Right cardiac atrium (tissue), 5 donors: ENCODE measurements at places on chromosomes 5 and 9.
A peak's percentile ranks its signal among the peaks of the same experiment; 100 is the strongest.

DNA sequence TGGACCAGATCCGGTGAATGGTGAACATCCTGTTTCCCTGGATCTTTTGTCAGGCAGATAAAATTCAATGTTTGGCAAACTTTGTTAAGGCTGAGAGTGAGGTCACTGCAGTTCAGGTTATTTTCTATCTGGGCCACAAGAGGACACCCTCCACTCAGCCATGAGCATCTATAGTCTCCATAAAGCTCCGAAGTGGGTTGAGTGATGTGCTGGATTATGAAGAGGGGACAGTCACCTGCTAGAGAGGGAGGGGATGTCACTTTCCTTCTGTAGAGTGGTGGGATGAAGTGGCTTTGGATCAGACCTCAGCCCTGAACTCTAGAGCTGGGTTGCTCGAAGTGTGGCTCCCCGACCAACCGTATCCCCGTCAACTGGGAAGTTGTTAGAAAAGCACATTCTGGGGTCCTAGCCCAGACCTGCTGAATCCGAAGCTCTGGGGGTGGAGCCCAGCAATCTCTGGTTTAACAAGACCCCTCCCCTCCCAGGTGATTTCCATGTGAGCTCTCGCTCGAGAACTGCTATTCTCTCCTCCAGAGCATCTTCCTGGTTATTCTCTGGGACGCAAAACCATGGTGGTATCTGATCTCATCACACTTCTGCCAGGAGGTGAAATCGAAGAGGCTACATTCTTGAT is 31.8 kb upstream of the FGF1 start:
- no peak for DNase-seq

DNA sequence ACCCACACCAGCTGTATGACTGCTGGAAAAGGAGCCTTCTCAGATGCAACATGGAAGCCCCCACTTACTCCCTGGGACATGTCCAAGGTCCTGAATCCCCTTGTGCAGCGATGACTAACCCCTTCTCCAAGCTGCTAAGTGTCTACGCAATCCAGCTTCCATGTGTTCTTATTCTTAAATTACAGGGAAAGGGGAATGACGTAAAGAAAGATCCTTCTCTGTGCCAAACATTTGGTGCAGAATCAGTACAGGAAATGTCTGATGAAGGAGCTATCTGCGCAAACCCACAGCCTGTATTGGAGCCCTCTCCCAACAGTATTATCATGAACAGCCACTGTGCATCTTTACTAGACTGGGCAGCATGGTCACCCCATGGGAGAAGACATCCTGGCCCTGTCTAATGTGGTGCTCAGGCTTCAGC is 183.2 kb downstream of the FRMD3 start:
- DNase-seq = peak; percentile 49

- no peak for DNase-seq
These were observed 191.5 kb downstream of the GOLPH3 start for GRCh38 chr5:31982621-31983020.

- no peak for DNase-seq
These were observed 186.8 kb downstream of the ZNF462 start for GRCh38 chr9:107049803-107050184.

DNA sequence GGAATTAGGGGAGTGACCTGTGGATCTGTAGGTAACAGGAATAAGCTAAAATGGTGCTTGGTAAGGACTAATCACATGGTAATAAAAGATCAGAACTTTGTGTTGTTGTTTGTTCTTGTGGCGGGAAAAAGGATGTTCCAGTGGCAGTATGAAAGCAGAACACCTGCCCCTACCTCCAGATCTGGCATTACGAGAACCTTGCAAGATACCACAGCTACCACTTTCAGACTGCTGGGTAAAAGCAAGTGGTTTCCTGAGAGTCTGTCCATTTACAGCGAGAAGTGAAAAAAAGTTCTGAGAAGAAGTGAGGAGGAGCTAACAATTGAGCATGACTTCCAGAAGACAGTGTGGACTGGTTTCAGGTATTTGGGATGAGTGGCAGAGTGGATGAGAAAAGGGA is 252.5 kb downstream of the TLE4 start:
- no peak for DNase-seq

- no peak for DNase-seq
These were observed 3.8 kb downstream of the VLDLR start for GRCh38 chr9:2625427-2625826.

GRCh38 chr5:61357745-61358144 is 25.7 kb downstream of the ZSWIM6 start:
- no peak for DNase-seq

- no peak for DNase-seq
These were observed 86.4 kb downstream of the ADRB2 start for GRCh38 chr5:148912714-148913398.

- DNase-seq = no peak
These were observed 12.7 kb upstream of the SVEP1 start for GRCh38 chr9:110592044-110592830.

GRCh38 chr9:93262537-93263310 is 78.8 kb downstream of the WNK2 start:
- DNase-seq = no peak

DNA sequence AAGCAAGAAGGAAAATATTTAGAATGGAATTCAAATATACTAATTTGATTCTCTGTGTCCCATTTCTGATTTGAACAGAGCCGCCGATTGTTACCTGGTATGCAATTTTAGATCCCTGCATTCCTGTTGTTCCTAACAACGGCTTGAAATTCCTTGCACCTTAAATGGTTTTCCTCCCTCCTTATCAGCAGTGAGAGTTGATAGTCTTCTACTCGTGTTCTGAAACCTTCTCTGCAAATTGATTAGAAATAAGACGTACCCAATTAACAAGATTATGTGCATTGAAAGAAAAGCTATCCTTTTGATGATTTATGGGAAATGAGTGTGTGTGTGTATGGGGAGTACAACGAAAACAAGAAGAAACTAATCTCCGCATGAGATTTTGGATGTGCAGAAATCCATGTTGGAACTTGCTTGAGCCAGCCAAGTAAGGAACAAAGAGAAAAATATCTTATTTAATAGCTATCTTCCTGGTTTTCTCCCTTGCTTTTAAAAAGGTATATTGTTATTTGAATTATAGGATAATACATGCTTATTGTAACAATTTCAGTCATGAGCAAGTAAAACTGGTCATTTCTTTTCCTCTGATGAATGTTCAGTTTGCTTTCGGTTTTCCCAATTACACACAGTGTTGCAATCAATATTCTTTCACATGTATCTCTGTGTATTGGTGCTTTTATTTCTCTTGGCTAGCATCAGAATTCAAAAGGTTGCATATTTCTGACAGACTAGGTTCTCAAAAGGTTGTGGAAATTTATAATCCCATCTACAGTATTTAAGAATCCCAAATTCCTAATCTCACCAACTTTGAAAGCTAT is 211.1 kb upstream of the ACTBL2 start:
- no peak for DNase-seq

DNA sequence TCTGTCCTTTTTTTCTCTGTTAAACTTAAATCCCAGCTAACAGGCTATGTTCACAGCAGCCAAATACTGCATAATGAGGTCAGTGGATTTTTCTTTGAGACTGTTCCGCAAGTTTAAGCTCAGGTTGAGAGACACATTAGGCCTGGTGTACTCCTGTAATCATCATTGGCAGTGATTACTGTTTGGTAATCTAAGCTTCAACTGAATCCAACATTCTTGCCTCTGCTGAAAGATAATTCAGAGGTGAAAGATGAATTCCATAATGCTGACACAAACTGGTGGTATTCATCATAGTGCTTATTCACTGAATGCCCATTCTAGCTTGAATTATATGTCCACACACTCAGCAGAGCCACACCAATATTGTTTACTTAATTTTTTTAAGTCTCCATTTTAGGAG is 108.5 kb downstream of the NFIB start:
- DNase-seq = no peak

DNA sequence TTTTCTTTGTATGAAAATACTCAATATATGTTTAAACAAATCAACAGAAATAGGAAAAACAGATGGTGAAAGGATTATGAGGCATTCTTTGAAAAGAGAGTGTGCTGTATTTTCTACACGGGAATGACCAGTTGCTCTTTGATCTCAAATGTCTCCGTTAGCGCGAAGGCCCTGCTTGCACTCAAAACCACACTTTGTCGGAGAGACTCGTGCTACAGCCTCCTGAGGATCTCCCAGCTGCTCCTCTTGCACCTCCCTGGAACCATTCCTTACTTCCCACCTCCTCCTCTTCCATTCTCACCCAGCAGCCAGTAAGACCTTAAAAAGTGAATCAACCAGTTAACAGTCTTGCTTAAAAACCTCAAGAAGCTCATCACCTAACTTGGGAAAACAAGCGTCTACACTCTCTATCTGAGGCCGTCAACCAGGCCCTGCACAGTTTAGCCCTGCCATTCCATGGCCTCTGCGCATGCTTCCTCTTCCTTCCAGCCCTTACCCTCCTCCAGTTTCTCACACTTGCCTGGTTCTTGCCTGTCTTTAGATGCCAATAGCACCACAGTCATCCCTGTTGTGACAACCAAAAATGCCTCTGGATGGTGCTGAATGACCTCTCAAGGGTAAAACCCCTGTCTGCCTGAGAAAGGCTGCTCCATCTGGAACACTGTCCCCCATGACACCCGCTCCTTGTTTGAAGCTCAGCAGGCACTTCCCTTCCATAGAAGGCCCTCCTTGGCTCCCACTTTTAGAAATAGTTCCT is 594.7 kb upstream of the WWC1 start:
- DNase-seq = no peak

- no peak for DNase-seq
These were observed 120.5 kb downstream of the PRDM6 start for GRCh38 chr5:123209502-123210027.

DNA sequence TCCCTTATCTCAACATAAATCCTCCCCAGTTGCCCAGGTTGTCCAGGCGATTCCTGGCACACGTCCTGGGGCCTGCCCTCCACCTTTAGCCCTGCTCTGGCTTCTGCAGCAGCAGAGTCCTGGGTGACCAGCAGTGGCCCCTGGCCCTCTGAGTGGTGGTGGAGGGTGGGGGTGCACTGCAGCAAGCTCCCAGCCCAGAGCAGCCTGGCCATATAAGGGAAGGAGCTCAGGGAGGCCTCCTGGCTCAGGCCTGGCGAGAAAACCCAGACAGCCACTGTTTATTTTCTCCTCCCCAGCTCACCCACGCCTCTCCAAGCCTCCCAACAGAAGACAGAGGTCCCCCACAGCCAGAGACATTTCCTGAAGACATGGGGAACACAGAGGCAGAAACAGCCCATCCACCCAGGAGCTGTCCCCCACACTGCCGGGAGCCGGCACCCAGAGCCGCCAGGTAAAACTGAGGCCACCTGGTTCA is 44.7 kb upstream of the IL17B start:
- peak; percentile 66 for DNase-seq

DNA sequence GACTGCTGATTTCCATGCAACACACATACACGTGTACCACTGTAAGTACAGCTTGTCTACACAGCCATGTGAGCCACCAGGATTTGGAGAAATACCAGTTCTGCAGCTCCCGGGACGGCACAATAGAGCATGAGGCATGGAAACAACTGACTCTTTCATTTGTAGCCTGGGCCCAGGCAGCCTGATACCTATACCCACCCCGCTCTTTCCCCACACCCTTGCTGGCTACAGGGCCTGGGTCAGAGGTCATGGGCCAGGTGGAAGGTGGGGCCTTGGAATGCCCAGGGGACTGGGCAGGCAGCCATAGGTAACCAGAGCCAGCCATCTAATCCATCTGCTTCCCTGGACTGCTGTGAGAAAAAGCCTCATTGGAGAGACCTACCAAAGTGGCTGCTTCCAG is 39.0 kb upstream of the ZSWIM6 start:
- DNase-seq = no peak

- no peak for DNase-seq
These were observed 113.5 kb upstream of the IL6ST start for GRCh38 chr5:56108246-56108645.

DNA sequence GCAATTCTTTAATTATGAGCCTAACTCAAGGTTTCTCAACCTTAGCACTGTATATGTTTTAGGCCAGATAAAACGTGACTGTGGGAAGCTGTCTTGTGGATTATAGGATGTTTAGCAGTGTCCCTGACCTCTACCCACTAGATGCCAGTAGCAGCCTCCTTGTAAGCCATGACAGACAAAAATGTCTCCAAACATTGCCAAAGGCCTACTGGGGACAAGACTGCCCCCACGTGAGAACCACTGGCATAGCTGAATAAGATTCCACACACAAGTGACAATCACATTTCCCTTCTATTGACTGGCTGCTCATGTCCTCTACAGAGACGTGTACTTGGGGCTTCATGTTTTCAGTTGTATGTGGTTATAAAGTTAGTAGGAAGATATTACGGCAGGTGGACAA is 55.4 kb downstream of the GOLM1 start:
- no peak for DNase-seq

GRCh38 chr9:133331221-133331620 is 4.8 kb downstream of the SURF6 start:
- no peak for DNase-seq

GRCh38 chr9:88026118-88026479 is 51.8 kb upstream of the CDK20 start:
- no peak for DNase-seq

DNA sequence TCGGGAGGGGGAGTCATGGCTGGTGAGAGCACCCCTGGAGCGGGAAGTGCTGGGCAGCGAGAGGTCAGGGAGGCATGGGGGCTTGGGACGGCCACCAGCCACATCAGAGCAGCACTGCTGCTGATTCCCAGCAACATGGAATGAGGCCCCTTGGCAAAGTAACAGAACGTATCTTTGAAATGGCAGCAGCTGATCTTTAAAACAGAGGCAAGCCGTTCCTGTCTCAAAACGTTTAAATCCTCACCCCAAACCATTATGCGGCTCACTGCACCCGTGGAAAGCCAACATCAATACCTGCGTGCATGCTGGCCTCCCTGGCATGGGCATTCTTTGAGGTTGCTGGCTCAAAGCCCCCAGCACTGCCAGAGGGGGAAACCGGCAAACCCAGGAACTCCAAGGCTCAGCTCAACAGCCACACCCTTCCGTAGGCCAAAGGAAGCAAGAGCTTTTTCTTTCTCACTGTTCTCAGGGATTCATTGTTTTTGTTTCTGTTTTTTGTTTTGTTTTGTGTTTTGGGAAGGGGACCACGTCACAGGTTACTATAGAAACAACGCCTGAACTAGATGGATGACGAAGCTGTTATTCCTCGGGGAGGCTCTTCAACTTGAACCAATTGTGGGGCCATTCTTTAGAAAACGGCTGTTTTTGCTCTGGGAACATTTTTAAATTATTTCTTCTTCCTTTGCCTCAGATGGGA is 28.1 kb upstream of the OBP2B start:
- no peak for DNase-seq

- DNase-seq = no peak
These were observed 68.8 kb upstream of the PANK3 start for GRCh38 chr5:168648016-168648415.
